ENCODE measurements at places on chromosomes 16 and 17.

DNA sequence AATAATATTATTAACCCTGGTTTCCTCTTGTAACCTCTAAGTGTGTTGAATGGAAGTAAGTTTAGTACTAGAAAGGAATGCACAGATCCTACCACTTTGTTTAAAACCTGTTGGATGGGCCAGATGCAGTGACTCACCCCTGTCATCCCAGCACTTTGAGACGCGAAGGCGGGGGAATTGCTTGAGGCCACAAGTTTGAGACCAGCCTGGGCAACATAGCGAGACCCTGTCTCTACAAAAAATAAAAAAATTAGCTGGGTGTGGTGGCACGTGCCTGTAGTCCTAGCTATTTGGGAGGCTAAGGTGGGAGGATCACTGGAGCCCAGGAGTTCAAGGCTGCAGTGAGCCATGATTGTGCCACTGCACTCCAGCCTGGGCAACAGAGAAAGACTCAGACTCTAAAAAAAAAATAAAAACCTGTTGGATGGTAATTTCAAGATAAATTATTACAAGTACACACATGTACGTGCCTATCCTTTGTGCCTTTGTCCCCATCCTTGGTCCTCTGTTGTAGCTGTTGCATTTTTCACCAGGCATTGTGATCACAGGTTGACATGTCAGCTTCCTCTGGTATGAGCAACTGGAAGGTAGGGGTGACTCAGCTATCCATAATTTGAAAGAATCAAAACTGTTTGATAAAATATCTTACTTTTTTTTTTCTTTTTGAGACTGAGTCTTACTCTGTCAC lies 30.7 kb upstream of the METTL9 start:
- peak; percentile 61 for DNase-seq

GRCh38 chr17:51909971-51910370 lies 248.5 kb downstream of the CA10 start:
- no peak for DNase-seq

- DNase-seq = no peak
These were observed 2.3 kb upstream of the NT5M start for GRCh38 chr17:17300624-17301568.

DNA sequence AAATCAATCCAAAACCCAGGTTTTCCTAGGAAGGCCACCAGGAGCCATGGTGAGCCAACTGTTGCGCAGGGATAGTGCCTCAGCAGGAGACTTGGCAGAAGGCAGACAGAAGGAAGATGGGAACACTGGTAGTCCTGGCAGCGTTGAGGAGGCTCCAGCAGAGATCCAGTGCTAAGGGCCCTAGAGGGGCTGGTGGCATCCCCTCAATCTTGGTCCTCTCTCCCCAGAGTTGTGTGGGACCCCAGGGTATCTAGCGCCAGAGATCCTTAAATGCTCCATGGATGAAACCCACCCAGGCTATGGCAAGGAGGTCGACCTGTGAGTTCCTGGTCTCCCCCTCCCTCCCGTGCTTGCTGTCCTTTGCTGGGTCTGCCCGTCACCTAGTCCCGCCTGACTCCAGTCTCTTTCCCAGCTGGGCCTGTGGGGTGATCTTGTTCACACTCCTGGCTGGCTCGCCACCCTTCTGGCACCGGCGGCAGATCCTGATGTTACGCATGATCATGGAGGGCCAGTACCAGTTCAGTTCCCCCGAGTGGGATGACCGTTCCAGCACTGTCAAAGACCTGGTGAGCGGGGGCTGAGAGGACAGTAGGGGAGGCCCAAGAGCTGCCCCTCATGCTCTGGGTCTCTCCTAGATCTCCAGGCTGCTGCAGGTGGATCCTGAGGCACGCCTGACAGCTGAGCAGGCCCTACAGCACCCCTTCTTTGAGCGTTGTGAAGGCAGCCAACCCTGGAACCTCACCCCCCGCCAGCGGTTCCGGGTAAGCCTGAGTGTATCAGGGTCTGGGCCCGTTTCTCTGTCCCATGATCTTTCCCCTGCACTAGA lies 5.7 kb downstream of the CFAP119 start:
- DNase-seq = no peak

DNA sequence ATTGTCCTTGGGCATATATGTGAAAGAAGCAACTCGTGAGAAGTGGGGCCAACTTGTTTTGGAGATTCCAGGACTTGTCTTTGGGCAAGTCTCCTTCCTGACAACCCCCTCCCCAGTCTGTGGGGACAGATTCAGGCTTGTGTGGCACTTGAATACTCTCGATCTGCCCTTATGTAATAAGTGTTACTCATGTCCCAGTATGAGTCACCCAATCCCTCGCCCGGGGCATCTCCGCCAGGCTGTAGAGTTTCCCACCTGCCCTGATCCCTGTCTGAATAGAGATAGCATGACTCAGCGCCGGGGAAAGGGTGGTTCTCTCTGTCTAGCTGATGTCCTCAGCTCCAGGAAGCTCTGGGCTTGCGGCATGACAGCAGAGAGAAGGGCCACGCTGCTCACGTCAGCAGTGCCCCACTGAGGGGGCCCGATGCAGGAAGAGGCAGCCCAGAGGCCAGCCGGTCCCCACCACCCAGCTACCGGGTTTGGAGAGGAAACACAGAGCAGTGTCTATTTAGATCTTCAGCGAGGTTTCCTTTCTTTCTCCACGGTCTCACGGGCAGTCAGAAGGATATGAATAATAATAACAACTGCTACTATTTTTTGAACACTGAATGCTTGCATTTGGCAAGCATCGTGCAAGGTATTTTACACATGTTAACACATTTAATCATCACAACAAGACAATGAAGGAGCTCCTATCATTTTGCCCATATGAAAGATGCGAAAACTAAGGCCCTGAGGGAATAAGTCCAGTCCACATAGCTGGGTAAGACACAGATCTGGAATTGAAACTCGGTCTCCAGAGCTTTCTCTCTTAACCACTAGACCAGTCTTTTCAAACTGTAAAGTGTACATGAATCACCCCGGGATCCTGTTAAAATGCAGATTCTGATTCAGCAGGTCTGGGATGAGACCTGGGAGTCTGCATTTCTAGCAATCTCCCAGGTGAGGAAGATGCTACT lies 426.7 kb upstream of the MAF start:
- peak; percentile 26 for DNase-seq

- DNase-seq = no peak
These were observed 9.8 kb downstream of the ITGAM start for GRCh38 chr16:31269541-31269940.

DNA sequence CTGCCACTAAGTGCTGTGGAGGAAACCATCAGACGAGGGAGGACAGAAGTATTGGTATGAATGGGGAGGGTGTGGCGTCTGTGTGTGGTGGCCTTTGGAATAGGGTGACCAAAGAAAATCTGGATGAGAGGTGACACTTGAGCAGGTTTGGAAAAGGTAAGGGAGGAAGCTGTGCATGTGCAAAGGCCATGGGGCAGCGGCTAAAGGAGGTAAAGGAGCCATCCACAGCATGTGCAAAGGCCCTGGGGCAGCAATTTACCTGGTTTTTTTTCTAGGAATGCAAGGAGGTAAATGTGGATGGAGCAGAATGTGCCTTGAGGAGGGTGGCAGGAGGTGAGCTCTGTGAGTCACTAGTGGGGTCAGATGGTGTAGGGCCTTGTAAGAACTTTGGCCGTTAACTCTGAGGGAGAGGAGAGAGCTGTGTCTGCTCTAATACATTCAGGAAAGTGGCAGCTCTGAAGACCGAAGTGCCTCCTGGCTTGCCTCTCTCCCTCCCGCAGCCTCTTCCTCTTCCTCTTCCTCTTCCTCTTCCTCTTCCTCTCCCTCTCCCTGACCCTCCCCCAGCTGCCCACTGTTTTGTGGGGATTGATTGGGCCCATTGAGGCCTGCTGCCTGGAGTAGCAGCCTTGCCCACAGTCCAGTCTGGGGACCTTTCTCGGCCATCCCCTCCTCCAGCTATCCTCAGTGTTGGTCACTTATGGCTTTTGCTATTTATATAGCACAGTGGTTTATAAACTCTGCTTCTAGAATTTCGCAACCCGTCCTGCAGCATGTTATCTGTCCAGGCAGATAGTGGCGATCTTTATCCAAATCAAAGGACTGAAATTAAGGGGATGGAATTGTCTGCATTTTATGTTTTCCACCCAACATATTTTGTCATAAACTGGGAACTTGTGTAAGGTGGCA lies 38.7 kb downstream of the CMIP start:
- DNase-seq = no peak

GRCh38 chr16:62100651-62101050 lies 64.4 kb upstream of the CDH8 start:
- no peak for DNase-seq

- DNase-seq = no peak
These were observed 52.6 kb downstream of the USP22 start for GRCh38 chr17:20989991-20990855.

- DNase-seq = no peak
These were observed 14.9 kb upstream of the CRK start for GRCh38 chr17:1470755-1471462.

DNA sequence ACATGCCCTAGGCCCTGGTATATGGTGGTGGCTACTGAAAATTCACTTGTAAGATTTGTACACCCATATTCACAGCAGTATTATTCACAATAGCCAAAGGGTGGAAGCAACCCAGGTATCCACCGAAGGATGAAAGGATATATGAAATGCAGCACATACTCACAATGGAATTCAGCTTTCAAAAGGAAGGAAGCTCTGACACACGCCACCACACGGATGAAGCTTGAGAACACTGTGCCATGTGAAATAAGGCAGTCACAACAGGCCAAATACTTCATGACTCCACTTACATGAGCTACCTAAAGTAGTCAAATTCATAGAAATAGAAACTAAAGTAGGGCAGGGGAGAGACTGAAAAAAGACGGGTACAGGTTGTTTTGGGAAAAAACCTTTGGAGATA lies 2.9 kb downstream of the XPO6 start:
- DNase-seq = no peak

DNA sequence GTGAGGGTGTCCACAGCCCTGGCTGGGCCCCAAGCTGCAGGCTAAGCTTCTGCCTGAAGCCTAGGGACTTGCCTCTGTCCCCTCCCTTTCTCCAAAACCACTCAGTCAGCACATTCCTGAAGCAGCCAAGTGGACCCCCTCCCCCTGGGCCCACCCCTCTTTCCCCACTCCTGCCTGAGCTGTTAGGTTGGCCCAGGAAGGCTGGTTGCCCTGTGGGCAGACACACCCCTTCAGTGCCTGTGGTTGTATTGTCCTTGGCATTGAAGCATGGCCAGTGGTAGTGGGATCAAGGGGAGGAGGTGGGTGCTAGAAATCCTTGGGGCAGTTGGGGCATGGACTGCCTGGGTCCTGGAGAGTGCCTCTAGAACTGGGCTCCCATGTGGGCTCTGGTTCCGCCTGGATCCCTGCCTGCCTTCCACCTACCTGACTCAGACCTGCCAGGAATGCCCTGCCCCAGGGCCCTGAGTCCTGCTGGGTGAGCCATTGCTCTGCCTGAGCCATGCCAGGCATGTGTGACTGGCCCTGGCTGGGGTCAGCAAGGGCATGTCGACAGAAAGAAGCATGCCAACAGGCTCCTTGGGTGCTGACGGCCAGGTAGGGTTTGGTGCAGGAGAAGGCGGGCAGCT lies 2.1 kb downstream of the TRAF4 start:
- DNase-seq = no peak

DNA sequence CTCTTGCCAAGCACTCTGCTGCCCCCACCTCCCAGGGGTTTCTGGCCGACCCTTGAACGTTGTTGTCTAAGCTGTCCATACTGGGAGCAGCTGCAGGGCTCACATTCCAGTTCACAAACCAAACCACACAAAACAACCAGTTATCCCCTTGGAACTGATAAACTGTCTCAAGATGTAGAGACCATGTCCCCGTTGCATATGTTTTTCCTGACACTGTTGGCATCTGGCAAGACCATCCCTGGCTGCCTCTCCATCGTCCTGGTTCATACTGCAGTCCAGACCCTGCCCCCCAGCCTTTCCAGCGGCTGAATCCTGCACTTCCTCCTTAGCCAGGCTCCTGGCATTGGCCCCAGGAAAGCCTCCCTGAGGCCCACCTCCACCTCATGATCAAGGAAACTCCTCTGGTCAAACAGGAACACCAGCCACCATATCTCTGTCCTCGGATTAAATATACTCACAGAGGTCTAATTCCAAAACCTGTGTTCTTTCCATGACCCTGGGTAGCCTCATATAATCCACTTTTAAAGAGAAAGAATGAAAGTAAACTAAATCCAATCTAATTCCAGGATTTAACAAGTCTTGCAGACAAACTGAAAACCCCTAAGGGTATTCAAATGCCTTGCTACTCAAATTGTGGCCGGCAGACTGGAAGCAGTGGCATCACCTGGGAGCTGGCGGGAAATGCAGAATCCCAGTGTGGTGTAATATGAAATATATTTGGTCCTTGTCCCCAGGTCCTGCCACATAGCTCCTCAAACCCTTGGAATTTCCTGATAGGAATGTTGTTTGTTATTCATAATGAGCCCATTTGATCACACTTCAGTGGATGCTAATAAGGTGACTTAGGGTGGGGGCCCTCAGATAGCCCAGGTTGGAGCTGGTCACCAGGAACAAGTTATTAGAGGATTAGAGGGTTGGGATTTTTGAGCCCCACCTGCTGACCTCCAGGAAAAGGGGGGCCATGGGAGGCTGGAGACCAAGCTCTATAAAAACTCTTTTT lies 14.2 kb downstream of the GAS7 start:
- DNase-seq = no peak

GRCh38 chr17:42061646-42062487 lies 11.5 kb upstream of the C17orf113 start:
- no peak for DNase-seq

- no peak for DNase-seq
These were observed 835.3 kb upstream of the EEF2KMT start for GRCh38 chr16:5932906-5933305.

DNA sequence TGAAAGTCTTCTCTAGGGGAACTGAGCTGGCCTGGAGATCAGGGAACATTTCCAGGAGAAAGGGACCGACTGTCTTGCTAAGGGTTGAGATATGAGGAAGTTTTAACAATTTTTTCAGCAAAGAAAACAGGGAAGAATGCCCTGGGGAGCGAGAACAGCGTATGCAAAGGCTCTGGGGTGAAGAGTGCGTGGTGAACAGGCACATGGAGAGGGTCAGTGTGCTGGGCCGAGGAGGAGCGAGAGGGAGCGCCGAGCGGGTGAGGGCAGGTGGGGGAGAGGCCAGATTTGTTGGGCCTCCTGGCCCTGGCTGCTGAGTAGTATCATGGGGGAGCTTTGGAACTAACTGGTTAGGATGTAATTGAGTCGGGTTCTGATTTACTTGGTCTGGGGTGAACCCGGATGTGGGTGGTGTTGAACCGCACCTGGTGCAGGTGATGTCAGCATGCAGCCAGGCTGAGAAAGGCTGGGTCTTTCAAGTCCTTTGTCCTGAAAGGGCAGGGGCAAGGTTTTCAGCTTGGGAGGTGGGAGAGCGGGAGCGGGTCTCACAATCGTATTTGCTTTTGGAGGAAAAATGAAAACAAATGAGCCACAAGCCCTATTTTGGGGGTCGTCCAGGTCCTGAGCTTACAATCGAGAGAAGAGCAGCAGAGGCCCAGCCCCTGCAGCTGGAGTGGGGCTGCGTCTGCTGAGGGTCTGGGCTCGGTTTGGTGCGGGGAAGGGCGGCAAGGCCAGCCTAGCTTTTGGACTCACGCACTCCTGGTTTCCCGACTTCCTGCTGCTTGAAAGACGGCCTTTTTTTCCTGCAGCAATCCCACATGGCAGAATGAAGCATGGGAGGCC lies 11.1 kb upstream of the WFDC1 start:
- no peak for DNase-seq

Data from ascending aorta (tissue), 2 donors.